Right lobe of liver (tissue), 6 donors: ENCODE measurements at places on chromosomes 5 and 9. TPM values are rescaled to one million over a fixed set of nuclear protein-coding genes. Genes with fewer than 3 reads are reported as not detected.

DNA sequence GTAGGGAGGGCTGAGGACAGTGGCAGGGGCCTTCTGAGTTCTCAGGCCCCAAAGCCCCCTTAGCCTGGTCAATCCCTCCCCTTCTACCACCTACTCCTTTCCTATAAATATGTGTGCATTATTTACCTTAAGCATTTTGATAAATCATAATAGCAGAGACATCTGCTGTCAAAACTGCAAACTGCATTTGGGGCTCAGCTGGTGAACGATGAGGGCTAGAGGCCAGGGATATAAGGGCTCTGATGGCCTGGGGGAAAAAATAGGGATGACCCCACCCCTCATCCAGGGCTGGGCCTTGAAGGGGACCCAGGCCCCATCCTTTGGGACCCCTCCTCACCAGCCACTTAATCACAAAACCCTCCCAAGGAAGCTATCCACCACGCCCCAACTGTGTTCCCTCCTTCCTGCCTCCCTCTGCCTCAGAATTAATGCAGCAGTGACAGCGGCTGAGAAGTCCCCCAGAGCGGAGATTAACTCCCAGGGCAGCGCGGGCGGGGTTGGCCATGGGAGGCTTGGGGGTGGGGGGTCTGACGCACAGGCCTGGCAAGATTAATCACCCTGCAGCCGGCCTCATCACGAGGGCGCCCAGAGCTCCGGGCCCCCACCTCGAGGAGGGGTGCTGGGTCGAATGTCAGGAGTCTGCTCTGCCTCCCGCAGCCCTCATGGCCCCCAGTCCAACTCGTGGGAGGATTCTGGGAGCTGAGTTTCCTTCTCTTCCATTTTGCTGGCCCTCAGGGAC lies 42.1 kb downstream of the CXXC5 start:
- DNase-seq, result no peak
- H3K4me3 ChIP-seq, result no peak overlapping the region
- H3K36me3 ChIP-seq, result no peaks in the 10 kb centered on the region

DNA sequence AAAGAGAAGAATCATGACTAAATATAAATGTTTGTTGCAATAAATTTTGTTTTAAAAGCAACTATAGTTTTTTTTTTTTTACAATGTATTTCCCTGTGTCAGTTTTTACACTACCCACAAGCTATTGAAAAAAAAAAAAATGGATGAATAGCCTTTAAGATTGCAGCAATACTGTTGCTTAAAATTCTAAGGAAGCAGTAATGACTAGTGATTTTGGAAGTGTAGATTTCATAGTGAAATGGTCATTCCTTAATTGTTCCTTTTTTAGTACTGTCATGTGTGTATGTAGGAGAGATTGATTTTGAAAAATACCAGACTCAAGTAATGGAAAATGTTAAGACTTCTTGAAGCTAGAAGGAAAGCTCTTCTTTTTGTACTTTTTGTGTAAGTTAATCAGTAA lies 53.1 kb downstream of the NDUFS4 start:
- DNase-seq, result no peak
- no peak overlapping the region for H3K27ac ChIP-seq
- no peak overlapping the region for H3K4me3 ChIP-seq
- no peaks in the 10 kb centered on the region for H3K4me1 ChIP-seq

Gene PPP6C
- total RNA-seq, result 12.9 TPM

DNA sequence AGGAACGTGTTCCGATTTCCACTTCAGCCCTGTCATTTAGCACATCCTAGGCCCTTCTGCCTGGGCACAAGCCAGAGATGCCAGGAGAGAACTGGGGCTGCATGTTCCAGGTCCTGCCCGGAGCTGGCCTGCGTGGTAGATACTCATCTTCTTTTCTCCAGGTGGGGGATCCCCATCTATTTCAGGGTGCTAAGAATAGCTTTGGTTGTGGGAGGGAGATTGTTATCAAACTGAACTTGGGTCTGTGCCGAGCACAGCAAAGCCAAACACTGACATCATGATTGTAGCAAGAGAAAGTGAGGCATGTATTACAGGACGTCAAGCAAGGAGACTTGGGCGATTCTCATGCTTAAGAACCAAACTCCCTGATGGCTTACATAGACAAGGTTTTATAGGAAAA lies 18.2 kb downstream of the C9orf153 start:
- DNase-seq, result no peak
- no peaks in the 10 kb centered on the region for H3K27me3 ChIP-seq
- H3K27ac ChIP-seq, result no peak overlapping the region
- no peaks in the 10 kb centered on the region for H3K4me1 ChIP-seq
- no peak overlapping the region for H3K4me3 ChIP-seq

- H3K27me3 ChIP-seq, result no peaks in the 10 kb centered on the region
- H3K4me3 ChIP-seq, result no peak overlapping the region
- no peaks in the 10 kb centered on the region for H3K36me3 ChIP-seq
- no peak for DNase-seq
- H3K4me1 ChIP-seq, result no peaks in the 10 kb centered on the region
Measured at GRCh38 chr5:6457592-6457991, 8.9 kb downstream of the UBE2QL1 start.

DNA sequence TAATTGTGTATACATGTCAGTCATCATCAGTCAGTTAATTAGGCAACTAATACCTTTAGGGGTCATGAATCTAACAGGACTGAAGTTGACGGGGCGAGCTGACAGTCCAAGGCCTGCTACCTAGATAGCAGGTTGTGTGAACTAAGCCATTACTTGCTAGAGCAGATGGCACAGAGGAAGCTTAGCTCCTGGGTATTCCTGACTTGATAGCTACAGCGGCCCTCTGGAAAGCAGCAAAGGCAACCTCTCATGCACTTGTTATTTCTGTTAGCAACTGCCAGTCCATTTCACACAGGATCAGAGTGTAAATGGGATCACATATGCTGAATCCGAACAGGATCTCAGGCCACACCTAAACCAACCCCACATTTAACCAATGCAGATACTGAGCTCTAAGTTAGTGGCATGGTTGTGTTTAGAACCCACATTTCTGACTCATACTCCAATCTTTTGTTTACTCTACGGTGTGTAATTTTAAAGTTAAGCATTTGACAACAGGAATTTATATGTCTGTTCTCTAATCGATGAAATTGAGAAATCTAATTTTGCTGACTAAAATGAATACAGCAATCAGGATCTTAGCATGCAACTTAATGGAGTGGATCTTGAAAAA lies 521.3 kb upstream of the ZNF608 start:
- H3K27me3 ChIP-seq, result no peaks in the 10 kb centered on the region
- no peak overlapping the region for H3K27ac ChIP-seq
- no peak overlapping the region for H3K4me3 ChIP-seq
- no peaks in the 10 kb centered on the region for H3K4me1 ChIP-seq
- H3K36me3 ChIP-seq, result no peaks in the 10 kb centered on the region

Gene PCDHB7
- 0.14 TPM for total RNA-seq

DNA sequence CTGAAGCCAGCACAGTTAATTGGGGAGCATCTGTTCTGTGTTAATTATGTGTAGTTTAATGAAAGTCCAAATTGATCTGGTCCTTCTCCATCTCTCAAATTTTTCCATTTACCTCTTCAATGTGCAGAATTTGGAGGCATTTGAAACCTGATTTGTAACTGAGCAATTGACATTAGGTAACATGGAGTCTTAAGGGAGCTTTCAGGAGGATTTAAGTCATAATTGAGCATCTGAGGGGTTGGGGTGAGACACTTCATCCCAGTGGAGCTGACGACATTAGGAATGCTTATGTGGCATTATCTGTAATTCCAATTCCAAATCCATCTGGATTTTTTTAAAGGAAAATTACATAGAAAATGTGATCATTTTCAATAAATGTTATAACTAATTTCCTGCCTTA lies 1015.9 kb downstream of the TLE1 start:
- H3K4me3 ChIP-seq, result no peak overlapping the region
- no peaks in the 10 kb centered on the region for H3K36me3 ChIP-seq
- DNase-seq, result no peak

Gene SNX24
- 10.9 TPM for total RNA-seq

GRCh38 chr9:122498883-122499288 lies 11.7 kb upstream of the OR1J2 start:
- H3K36me3 ChIP-seq, result no peaks in the 10 kb centered on the region
- no peak overlapping the region for H3K4me3 ChIP-seq
- no peak for DNase-seq
- H3K4me1 ChIP-seq, result no peaks in the 10 kb centered on the region
- no peaks in the 10 kb centered on the region for H3K27me3 ChIP-seq
- H3K27ac ChIP-seq, result no peak overlapping the region

DNA sequence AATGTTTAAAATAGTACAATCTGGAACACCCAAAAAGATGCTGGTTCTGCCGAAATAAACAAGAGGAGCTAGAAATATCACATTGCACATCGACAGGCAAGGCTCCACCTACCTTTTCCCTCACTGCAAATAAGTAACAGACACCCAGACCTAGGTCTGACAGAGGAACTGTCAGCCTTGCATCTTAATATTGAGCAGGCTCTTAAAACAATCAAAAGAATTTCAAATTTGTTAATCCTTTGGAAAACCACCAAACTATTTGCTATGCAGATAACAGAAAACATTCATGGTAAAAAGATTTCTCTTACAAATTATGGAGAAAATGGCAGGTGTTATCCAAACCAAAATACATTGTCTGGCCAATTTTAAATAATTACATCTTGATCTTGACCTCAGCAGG lies 71.3 kb downstream of the FRMD3 start:
- DNase-seq, result no peak
- H3K27ac ChIP-seq, result no peak overlapping the region
- H3K4me1 ChIP-seq, result no peaks in the 10 kb centered on the region
- H3K4me3 ChIP-seq, result no peak overlapping the region
- no peaks in the 10 kb centered on the region for H3K36me3 ChIP-seq

- no peak for DNase-seq
- no peak overlapping the region for H3K4me3 ChIP-seq
- H3K27me3 ChIP-seq, result no peaks in the 10 kb centered on the region
- no peaks in the 10 kb centered on the region for H3K4me1 ChIP-seq
- no peaks in the 10 kb centered on the region for H3K36me3 ChIP-seq
- H3K27ac ChIP-seq, result no peak overlapping the region
Measured at GRCh38 chr9:120153258-120153657, 426.7 kb downstream of the CDK5RAP2 start.

DNA sequence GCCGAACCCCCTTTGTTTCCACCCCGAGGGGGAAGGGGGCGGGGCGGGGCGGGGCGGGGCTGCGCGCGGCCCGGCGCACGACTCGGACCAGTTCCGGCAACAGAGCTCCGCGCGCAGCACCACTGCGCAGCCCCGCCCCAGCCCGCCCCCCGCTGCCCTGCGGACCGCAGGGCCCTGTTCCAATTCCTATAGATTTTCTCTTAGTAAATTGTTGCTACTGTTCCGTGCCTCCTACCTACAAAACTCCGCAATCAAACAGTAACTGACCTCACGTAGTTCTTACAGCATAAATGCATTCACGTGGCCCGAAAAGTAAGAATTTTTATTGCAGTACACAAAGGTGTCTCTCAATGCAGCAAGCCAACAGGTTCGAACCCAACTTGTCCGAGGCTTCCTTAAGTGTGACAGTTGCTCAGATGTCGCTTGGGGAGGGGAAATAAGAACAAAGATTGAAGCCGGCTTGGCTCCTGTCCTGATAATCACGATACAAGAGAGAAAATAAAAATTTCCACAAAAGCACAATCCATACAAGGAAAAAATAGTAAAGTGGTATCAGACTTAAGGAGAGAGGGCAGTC lies 1.2 kb upstream of the RNF38 start:
- peaks cover 24% of the 10 kb centered on the region for H3K4me1 ChIP-seq
- H3K36me3 ChIP-seq, result no peaks in the 10 kb centered on the region
- no peaks in the 10 kb centered on the region for H3K27me3 ChIP-seq
- H3K27ac ChIP-seq, result peak overlapping the region; percentile 80

DNA sequence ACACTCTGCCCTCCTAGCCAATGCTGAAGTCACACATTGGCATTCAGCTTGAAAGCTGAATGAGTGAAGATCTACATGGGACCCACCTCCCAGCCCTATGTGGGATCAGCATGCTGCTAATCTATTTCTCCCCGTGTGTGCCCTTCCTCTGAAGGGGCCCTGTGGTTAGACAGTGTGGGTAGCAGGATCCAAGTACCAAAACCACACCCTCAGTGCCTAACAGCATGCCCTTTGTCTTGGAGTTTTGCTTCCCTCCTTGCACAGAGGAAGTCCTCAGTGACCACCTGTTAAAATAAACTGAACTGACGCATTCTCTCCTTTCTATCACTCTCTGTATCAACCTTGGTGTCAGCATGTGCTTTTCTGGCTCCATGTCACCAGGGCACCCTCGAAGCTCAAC lies 25.0 kb downstream of the SH3TC2 start:
- no peak overlapping the region for H3K27ac ChIP-seq
- H3K4me3 ChIP-seq, result no peak overlapping the region
- no peaks in the 10 kb centered on the region for H3K4me1 ChIP-seq
- H3K27me3 ChIP-seq, result no peaks in the 10 kb centered on the region
- DNase-seq, result no peak
- no peaks in the 10 kb centered on the region for H3K36me3 ChIP-seq

- no peaks in the 10 kb centered on the region for H3K27me3 ChIP-seq
- no peak overlapping the region for H3K4me3 ChIP-seq
- H3K4me1 ChIP-seq, result no peaks in the 10 kb centered on the region
- no peaks in the 10 kb centered on the region for H3K36me3 ChIP-seq
- no peak overlapping the region for H3K27ac ChIP-seq
- no peak for DNase-seq
Measured at GRCh38 chr5:15718421-15719179, 218.6 kb downstream of the FBXL7 start.

DNA sequence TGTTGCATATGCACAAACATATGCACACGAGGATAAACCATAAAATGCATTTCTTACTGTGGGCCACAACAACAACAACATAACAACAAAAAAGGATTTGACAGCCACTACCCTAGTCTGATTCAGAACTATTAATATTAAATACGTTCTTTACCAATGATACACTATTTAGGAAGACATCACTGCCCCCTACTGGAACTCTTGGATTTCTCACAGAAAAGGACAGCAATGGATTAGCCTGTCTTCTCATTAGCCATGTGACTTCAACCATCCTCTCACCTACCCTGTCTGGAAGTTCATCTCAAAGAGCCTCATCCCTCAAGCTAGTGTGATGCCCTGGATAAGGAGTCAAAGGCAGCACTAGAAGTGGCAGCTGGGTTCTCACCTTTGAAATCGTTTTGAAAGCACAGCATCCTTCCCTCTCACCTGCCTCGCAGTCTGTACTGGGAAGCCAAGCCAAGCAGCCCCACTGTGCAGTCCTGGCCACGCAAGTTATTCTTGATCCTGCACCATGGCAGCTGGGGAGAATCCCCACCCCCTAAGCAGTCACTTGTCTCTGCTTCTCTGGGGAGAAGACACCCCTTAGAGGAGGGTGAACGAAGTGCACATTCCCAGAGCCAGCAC lies 64.6 kb downstream of the SH3TC2 start:
- no peaks in the 10 kb centered on the region for H3K36me3 ChIP-seq
- no peaks in the 10 kb centered on the region for H3K27me3 ChIP-seq
- no peak overlapping the region for H3K4me3 ChIP-seq
- no peak for DNase-seq

DNA sequence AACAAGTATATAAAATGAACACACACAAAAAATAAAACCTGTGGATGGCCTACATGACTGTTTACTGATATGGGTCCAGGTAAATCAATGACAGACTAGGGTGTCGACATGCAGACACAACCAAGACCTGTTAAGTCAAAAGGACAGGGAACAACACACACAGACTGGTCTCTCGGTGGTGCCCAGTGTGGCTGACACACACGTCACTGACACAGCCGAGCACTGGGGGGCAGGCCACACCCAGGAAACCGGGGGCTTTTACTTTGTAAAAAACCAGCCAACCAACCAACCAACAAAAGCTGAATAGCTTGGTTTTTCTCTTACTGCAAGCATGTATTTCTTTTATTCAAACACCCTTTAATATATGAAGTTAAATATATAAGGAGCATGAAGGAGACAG lies 5.0 kb downstream of the FAM163B start:
- H3K27ac ChIP-seq, result no peak overlapping the region
- no peak overlapping the region for H3K4me3 ChIP-seq
- no peaks in the 10 kb centered on the region for H3K4me1 ChIP-seq
- H3K27me3 ChIP-seq, result peaks cover 3% of the 10 kb centered on the region
- no peak for DNase-seq
- H3K36me3 ChIP-seq, result no peaks in the 10 kb centered on the region
